ENCODE measurements at places on chromosomes 6 and 20. TPM values are rescaled to one million over a fixed set of nuclear protein-coding genes. Genes with fewer than 3 reads are reported as not detected.

GDAP1L1 gene
- 13.6 TPM for total RNA-seq

MAFB gene
- total RNA-seq = 13.4 TPM

NOX3 gene
- total RNA-seq = not detected

LRRC73 gene
- total RNA-seq = 0.99 TPM

ADAM33 gene
- total RNA-seq = 42.6 TPM

WTAP gene
- total RNA-seq = 111 TPM

POLR1C gene
- total RNA-seq = 34.3 TPM

EYS gene
- 230 TPM for total RNA-seq

CDSN gene
- total RNA-seq = not detected

SIRPD gene
- total RNA-seq = not detected

AURKA gene
- 9.7 TPM for total RNA-seq
